ENCODE measurements at places on chromosomes 1 and 21.

DNA sequence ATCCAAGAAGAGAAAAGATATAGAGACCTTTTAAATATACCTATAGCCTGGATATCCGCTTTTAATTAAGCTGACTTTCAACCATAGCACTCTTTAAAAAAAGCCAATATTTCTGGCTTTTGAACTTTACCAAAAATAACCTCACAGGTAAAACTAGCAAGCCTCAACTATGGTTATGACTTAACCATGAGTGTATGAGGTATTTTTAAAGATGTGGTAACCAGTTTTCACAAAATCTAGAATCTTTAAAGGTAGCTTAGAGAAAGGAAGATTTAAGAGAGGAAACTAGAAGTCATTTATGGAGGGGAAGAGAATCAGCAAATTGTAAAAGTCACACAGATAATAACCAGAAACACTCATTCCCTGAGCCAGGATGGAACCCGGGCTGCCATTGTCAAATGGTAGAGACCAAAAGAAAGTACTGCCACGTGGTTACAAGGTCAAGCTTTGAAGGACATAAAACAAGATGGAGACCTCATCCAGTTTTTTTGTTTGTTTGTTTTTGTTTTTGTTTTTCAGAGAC, 288.4 kb upstream of the RGS18 start:
- no peaks in the 10 kb centered on the region for H3K4me1 ChIP-seq
- no peaks in the 10 kb centered on the region for H3K36me3 ChIP-seq
- no peak overlapping the region for H3K27ac ChIP-seq
- H3K27me3 ChIP-seq = no peaks in the 10 kb centered on the region
- no peak overlapping the region for H3K4me3 ChIP-seq

DNA sequence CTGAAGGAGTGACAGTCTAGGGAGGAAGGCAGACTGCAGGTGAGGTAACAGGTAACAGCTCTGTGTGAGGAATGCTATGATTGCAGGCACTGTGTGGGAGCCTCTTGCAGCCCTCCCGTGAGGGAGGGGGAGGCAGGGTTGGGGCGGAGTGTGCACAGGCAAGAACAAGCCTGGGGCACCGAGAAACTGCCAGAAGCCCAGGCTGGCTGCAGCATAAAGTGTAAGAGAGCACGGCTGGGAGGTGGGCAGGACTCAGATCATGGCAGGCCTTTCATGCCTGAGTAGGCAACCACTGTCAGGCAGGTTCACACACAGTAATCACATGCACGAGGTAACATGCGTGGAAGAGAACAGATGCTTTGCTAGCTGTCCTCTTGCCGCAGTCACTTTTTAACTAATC, 11.3 kb upstream of the RHEX start:
- H3K4me1 ChIP-seq = no peaks in the 10 kb centered on the region
- H3K4me3 ChIP-seq = no peak overlapping the region
- H3K36me3 ChIP-seq = no peaks in the 10 kb centered on the region
- no peaks in the 10 kb centered on the region for H3K27me3 ChIP-seq

GRCh38 chr1:86696522-86696921, 7.9 kb upstream of the SH3GLB1 start:
- H3K4me3 ChIP-seq = no peak overlapping the region
- no peaks in the 10 kb centered on the region for H3K27me3 ChIP-seq
- H3K4me1 ChIP-seq = no peaks in the 10 kb centered on the region
- no peak for DNase-seq
- H3K36me3 ChIP-seq = no peaks in the 10 kb centered on the region

DNA sequence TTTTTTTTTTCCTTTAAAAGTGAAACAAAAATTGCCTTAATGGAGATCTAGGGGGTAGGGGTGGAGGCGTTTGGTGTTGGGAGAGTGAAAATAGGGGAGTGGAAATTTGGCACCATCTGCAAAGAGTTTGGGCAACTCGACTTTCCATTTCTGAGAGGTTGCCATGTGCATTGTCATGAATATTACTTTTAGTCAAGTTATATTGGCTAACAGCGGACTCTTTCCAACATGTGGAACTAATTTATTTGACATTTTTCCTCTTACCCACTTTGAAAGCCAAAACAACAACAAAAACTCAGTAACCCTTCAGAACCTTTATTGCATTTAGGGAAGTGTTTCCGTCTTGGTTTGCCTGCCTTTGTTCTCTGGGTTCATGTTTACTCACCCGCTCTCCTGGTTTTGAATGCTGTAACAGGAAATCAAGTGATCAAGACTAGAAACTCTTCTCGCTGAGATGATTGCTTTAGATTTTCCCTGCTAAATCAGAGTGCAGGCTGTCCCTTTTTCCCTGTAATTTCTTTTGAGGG, 70.4 kb downstream of the CACHD1 start:
- no peaks in the 10 kb centered on the region for H3K36me3 ChIP-seq
- no peak for DNase-seq
- H3K4me3 ChIP-seq = no peak overlapping the region
- H3K4me1 ChIP-seq = peaks cover 4% of the 10 kb centered on the region
- H3K27ac ChIP-seq = no peak overlapping the region

GRCh38 chr1:173616859-173617258, 14.0 kb upstream of the SLC9C2 start:
- no peaks in the 10 kb centered on the region for H3K4me1 ChIP-seq
- H3K4me3 ChIP-seq = no peak overlapping the region
- no peak overlapping the region for H3K27ac ChIP-seq
- no peak for DNase-seq
- no peaks in the 10 kb centered on the region for H3K36me3 ChIP-seq
- no peaks in the 10 kb centered on the region for H3K27me3 ChIP-seq

DNA sequence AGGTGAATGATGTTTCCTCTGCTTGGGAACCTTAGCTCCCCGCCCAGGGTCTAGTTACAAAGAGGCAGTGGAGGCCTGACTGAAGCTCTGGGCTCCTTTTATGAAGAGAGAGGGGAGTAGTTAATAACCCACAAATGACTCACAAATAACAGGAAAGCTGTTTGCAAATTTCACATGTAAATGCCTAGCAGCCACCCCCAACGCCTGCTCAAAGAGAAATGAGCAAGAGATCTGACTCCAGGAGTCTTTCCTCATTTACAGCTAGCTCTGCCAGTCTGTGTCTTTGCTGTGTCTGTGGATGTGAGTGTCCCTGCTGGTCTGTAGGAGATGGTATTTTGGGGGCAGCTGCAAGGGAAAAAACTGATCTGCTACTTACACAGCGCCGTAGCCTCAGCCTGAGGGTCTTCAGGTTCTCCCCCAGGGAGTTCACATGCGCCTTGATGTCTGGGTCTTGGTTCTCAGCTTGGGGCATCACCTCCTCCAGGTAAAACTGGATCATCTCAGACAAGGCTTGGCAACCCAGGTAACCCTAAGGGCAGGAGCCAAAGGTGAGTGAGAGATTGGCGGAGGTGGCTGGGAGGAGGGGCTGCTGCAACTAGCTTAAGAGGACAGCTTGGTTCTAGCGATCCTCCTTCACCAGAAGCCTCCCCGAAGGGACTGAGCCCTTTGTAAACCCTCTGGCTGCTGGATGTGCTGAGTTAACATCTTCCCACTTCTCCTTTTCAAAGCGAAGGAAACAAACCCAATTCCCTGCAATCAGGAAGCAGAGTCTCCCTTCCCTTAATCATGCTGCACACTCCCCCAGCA, at the start of gene IL19:
Gene IL19 (plus strand): TSS at position 243 of the 807 bp plus-strand sequence. CDS start 65,890 bp downstream, outside the sequence.
- no peaks in the 10 kb centered on the region for H3K27me3 ChIP-seq
- H3K36me3 ChIP-seq = no peaks in the 10 kb centered on the region
- H3K4me1 ChIP-seq = no peaks in the 10 kb centered on the region
- no peak within 1 kb of the TSS for H3K4me3 ChIP-seq

- peaks cover 21% of the 10 kb centered on the region for H3K27me3 ChIP-seq
- H3K27ac ChIP-seq = no peak overlapping the region
Observed at GRCh38 chr1:107138767-107139445, 1.9 kb upstream of the NTNG1 start.
